Naive B cell (primary cell): ENCODE measurements at places on chromosomes 7 and 10.

GRCh38 chr7:101410743-101411507 is 48.2 kb downstream of the COL26A1 start:
- DNase-seq, result peak; percentile 36

DNA sequence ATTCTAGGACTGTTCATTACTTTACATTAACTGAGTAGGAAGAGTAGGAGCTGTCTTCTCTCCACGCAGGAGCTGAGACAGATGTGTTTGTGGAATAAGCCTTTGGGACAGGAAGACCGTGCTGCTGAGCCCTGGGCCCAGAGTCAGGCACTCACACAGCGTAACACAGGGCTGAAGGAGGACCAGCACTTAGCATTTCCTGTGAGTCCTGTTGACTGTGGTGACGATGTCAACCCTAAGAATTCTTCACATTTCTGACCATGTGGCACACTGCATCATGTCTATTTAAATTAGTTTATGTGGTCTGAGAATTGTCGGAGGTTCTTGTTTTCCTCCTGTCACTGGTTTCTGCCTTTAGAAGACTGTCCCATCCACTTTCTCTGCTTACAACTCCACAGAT is 117.2 kb downstream of the PIP4K2A start:
- DNase-seq, result no peak

- no peak for DNase-seq
These were observed 10.5 kb upstream of the KCP start for GRCh38 chr7:128920913-128921582.

DNA sequence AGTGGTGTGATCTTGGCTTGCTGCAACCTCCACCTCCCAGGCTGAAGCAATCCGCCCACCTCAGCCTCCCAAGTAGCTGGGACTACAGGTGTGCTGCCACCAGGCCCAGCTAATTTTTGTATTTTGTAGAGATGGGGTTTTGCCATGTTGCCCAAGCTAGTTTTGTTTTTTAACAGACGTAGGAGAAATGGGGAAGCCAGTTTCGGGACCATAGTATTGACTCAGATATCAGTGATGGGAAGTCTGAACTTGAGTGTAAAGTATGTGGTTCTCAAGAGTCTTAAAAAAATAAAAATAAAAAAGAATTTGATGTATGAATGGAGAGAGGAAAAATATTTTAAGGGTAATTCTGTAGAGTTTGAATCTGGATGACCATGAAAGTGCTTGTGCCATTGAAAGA is 34.2 kb downstream of the SP4 start:
- DNase-seq, result no peak

DNA sequence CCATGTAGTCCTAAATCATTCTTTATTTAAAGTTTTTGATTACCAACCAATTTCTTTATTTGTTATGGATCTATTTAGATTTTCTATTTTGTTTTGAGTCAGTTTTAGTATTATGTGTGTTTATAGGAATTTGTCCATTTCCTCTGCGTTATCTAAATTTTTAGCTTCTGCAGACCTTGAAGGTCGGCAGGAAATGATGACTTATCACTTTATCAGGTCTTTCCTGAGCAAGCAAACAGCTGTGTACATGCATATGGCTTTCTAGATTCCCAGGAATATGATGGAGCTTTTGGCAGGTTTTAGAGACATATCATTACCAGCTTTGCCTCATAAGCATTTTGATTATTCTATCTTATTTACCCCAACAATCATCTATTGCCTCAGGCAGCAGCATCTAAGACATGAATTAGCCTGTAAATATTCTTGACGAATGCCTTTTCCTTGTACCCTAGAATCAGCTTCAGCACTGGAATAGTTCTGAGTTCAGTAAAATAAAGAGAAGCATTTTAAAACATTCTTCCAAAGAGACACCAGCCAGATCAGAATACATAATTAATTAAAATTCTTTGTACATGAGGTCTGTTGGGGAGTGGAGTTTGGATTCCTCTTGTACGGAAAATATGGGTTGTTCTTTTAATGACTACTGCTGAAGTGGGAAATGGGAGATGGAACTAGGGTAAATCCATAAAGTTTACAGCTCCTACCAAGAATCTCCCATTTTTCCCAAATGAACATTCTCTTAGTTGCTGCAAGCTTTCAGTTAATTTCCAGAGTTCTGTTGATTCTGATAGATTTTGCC is 408.8 kb upstream of the SEMA3C start:
- no peak for DNase-seq

DNA sequence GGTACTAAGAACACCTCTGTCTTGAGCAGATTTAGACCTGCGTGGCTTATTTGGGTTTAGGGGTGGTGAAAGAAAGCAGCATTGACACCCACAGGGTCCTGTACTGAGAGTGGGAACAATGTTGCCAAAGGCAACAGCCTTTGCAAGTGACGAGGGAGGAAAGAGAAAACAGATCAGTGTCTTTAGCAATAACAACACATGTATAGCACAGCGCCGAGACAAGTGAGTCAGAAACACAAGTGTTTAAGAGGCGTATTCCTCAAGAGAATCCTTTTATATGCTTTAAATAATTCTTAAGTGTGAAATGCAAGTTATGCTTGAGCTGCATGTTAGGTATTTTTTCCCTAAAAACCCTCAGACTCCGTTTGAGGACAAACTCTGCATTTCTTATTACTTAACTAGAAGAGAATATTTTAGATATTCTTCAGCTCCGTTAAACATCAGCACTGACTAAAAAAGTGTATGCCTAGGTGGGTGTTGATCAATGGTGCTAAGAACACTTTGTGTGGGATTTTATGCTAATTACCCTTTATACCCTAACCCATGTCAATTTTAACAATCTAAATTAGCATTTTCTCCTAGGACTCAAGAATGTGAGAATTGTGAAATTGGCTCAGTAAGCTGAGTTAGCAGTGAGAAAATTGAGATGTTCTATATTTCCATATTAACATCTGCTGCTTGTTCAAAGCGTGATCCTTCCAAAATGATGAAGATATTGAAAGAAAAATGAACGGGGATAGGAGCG is 1095.4 kb upstream of the CELF2 start:
- no peak for DNase-seq

GRCh38 chr10:1923586-1923985 is 186.3 kb upstream of the ADARB2 start:
- DNase-seq, result no peak

DNA sequence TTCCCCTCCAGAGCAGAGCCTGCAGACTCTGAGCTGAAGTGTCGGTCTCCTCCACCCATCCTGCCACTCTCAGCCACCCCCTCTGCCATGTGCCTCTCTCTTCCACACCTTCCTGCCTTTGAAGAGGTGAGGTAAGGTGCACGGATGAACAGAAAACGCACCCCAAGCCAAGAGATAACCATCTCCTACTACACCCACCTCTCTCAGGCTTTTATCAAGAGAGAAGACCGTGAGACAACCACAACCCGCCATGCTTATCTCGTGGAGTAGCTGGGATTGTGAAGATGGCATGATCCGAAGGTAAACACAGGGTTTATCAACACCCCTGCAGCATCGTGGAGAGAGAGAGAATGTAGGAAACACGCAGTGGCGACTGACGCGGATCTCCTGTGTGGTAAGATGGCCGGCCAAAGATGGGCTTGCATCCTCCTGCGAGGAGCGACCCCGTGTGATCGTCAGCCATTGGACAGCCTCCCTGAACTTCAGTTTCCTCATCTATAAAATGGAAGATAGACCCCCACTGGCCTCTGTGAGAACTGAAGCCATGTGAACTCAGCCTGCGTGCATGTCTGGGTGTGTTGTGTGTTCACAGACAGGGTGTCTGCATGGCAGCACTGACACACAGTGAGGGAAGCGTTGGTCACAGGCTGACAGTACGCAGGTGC is 219.0 kb downstream of the DIP2C start:
- DNase-seq, result no peak

DNA sequence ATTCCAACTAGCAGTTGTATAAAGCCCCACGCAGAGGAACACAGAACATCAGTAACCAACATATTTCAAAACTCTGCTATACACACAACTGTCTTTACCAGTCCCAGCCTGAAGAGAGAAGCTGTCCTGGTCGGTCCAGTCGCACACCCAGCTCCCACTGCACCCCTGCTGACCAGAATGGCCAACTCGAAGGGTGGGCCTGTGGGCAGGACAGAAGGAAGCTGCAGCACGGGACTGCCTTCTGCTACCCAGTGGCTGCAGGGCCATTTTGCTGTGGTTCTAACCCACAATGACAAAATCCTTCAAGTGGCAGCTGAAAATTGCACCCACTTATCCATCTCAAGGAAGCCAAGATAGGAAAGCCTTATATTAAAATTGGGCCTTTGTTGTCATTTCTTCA is 48.2 kb downstream of the GSDME start:
- no peak for DNase-seq

DNA sequence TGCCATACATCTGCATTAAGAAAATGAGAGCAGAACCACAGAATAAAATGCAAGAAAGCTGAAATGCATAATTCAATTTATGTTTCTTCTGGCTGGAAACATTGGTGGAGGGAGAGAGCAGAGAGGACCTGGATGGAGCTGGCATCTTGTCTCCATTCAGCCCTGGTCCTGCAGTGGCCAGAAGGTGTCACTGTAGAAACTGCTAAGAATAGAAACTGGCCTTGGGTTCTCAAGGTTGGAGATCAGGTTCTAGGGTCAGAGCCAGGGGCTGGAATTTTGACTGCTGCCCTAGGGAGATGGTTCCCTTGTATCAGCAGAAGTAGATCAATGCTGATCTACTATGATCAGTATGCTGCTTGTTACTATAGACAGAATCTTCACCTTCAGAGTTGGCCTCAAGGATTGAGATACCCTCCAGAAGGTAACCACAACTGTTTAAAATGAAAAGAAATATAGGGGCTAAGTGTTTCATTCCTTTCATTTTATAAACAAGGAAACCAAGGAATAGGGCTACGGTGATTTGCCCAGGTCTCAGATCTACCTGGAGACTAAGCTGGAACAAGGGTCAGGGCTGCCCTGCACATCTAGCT is 13.1 kb downstream of the TAS2R41 start:
- DNase-seq, result no peak

- no peak for DNase-seq
These were observed 185.5 kb upstream of the STEAP4 start for GRCh38 chr7:88492153-88492552.

- no peak for DNase-seq
These were observed 46.2 kb downstream of the WDR11 start for GRCh38 chr10:120897343-120897742.

- DNase-seq, result no peak
These were observed 105.0 kb downstream of the PHTF2 start for GRCh38 chr7:77903597-77903996.

DNA sequence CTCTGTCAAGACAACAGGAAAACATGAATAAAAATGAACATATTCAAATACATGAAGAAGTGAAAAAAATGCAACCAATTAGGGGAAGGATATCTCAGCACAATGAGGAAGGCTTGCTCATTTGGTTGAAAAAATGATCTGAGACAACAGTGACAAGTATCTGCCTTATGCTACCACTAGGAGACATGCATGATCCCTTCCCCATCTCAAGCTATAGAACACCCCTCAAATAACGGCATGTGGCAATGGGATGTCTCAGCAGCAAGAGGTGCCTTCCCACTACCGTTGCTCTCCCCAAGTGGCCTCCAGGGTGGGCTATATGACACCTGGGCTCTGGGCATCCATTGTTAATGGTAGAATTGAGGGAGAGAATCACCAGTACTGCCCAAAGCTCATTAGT is 98.1 kb upstream of the RSU1 start:
- DNase-seq, result no peak

DNA sequence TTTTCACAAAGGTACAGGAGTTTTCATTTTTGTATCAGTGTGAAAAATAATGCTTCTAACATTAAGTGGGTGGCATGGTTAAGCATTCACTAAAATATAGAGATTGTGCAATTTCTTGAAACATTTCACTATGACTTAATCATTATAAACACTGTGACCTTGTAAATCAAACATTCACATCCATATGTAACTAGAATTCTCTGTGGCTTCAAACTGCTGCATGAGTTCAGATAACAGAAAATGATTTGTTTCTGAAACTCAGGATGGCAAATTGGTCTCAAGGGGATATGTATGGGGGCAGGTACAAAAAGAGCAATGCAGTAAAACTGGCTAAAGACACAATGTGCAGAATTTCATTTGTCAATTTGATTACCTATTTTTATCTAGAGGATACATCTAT is 3.8 kb downstream of the FAM133B start:
- DNase-seq, result no peak

- no peak for DNase-seq
These were observed 294.5 kb downstream of the AUTS2 start for GRCh38 chr7:69892790-69893189.

GRCh38 chr7:151017953-151018420 is 6.3 kb downstream of the ATG9B start:
- DNase-seq, result peak; percentile 81

DNA sequence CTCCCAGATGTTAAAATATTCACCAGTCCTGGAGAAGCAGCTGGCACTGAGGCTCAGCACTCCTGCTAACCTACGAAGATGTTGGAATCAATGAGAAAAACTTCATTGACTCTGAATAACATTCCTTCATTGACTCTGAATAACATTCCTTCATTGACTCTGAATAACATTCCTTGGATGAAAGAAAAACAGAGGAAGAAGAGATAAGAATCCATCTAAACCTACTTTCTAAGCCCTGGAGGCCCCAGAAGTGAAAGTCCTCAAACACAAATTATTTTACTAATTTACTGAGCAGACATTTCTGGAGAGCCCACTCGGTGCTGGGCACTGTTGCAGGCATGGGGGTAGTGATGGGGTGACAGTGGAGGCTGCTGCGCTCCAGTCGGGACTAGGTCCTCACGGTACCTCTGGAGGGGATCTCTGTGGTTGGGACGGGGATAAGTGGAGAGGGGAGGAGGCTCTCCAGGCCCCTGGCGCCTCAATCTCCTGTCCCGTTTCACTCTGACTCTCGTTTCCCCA is 254.1 kb downstream of the WDR37 start:
- DNase-seq, result no peak

GRCh38 chr10:43257347-43258210 is 9.3 kb downstream of the RASGEF1A start:
- no peak for DNase-seq

DNA sequence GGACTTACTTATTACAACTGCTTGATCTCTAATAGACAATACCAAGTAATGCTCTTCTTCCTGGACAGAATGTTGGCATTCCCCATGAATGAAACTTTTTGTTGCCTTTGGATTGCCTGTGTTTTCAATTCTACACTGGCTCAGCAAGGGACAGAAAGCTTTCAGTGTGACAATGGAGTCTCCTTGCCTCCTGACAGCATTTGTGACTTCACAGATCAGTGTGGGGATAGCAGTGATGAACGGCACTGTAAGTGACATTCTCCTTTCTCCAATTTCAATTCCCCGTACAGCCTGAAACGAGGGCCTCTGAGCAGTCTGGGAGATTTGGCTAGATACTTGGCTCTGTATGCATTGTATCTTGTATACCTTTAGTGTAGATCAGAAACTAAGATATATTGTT is 290 bp downstream of the MALRD1 start:
- no peak for DNase-seq

GRCh38 chr10:33217854-33218253 is 116.6 kb downstream of the NRP1 start:
- DNase-seq, result no peak

GRCh38 chr10:12743941-12744340 is 257.6 kb downstream of the CCDC3 start:
- DNase-seq, result no peak
